Tibial artery (tissue), 4 donors: ENCODE measurements at places on chromosomes 13 and 19.

DNA sequence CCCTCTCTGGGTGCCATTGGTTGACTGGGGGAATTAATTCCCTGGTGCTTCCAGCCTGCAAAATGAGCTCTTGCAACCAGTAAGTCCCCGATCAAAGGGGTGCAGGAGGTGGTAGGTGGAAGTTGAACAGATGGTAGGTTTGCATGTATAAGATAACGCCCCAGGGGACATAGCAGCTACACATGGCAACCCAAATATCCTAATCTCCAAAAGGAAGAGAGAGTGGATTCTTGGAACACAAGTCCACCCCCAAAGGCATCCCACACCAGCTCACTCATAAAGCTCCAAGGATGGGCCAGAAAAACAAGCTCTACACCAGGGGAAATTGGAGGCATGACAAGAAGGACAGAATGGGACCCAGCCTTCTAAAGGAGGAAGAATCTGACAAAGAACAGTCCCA lies 4.8 kb downstream of the CD209 start:
- DNase-seq, result no peak

DNA sequence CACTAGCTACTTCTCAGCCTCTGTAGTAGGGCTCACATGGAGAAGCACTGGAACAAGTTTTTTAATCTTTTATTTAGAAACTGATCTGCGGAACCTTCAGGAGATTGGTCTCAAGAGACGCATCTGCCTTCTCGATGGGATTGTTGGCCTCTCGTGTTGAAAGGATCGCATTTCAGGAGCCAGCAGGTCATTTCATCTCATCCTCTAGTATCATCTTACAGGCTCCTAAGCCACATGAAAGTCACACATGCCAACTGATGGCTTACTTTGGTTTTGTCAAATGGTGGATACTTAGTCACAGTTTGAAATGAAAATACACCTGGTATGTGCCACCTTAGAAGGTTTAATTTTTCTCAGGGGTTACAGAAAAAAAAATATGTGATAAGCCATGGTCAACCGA lies 1703.6 kb downstream of the EFNB2 start:
- DNase-seq, result no peak

- DNase-seq, result no peak
Observed at GRCh38 chr19:46622118-46622446, 2.8 kb downstream of the PTGIR start.

DNA sequence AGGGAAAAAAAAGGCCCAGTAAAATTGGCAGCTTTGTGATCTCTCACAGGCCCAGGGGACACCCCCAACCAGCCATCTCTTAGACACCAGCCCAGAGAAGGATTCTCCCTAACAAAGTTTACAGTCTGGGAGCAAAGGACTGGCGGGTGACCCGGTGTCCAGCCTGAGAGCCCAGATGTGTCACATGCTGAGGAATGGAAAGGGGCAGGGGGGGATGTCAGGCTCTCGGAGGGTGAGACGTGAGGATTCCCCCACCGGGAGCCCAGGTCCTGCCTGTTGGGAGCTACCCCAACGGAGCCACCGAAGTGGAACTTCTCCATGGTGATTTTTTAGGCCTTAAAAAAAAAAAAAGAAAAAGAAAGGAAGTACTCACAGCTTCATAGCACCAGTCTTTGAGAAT lies 4.8 kb upstream of the CTXN1 start:
- no peak for DNase-seq

- peak; percentile 54 for DNase-seq
Observed at GRCh38 chr13:114167426-114167825, 11.6 kb upstream of the CFAP97D2 start.
